ENCODE measurements at places on chromosomes 2 and 18.

DNA sequence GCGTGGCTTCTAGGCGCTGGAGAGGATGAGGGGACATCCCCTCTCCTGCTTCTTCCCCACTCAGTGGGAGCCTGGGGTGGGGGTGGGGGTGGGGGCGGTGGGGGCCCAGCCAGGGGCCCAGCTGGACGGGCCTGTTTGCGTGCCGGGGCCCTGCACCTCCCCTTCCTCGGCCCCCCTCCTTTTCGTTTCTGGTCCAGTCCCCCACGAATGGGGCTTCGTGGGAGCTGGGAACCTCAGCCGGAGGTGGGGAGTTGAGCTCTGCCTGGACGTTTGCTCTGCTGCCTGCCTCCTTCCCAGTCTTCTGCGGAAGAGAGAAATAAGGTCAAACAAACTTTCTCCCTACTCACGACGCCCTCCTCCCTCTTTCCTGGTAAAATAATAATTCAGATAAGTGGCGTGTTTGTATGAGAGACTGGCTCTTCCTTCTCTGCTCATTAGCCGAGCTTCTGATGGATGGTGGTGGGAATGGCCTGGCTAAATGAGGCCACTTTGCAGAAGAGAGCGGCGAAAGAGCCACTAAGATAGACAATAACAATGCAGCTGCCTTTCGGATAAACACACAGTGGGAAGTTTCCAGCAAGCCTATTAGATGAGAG, 782 bp downstream of the MTA3 start:
- DNase-seq = no peak

GRCh38 chr2:196592331-196592910, 47.1 kb upstream of the CCDC150 start:
- DNase-seq = peak; percentile 14

GRCh38 chr2:9226458-9227380, 20.1 kb downstream of the ASAP2 start:
- no peak for DNase-seq

DNA sequence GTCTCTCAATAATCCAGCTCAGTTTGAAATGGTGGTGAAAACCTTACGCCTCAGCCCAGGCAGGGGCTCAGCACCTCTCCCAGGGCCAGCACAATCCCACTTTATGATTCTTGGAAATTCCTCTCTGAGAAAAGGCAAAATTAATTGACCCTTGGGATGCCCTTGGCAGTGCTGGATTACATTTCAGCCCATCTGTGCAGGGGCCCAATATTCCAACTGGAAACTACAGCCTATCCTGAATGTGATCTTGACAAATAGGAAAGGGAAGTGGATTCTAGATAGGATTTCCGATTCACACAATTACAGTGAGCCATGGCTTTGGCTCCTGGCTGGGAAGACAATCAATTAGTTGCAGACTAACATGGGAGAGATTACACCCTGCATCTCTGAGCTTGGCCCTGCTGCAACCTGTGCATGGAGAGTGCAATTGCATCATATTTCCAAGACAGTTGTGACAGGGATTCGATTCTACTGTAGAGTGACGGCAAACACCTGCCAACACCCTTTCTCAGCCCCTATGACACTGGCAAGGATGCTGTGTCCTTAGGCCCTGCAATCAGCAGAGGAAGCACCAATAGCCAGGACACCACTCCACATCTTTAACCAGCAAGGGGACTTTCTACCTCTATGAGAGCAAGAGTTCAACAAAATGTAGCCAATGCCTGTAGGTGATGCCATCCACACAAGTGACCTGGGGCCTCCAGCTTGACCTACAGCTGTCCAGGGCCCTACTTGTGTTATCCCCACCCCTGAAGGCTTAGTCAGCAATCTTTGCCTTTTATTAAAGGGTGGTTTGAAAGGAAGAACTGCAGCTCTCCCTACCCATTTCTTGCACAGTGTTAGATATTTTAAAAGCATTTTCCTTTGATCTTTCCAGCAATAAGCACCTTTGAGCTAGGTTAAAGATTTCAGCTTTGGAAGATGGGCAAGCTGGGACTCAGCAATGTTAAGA, 187.2 kb upstream of the HS6ST1 start:
- DNase-seq = no peak

DNA sequence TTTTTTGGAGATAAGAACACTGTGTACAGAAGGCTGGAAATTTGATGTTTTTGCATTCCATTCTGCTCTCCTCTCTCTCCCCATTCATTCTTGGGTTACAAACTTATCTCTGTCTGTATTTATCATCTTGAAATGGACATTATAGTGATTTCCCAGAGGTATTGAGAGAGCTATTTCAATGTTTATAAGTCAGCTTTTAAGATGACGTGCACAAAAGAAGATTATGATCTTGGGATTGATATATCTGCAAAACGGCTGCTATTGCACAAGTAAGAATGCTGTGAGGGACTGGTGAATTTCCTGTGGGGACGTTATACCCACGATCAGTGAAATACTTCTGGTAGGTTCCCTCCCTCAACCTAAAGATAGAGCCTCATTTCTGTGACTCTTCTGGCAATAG, 61.0 kb upstream of the DTNA start:
- no peak for DNase-seq

DNA sequence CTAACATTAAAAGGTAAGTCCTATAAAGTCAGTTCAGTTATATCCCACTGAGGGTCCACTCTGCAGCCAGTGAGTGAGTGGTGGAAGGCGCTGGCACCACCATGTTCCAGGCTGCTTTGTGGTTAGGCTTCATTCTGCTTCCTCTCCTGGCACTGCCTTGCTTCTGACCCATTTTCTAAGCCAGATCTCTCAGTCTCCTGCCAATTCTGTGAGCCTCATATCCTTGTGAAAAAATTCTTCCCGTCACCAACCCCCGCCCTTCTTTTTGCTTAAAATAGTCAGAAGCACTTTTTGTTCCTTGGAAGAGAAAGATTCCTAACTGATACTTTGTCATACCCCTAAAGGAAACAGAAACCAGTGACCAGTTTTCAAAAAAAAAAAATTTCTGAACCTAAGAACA, 139.8 kb upstream of the NCK2 start:
- no peak for DNase-seq

GRCh38 chr2:215994911-215995310, 18.4 kb downstream of the MREG start:
- DNase-seq = no peak

DNA sequence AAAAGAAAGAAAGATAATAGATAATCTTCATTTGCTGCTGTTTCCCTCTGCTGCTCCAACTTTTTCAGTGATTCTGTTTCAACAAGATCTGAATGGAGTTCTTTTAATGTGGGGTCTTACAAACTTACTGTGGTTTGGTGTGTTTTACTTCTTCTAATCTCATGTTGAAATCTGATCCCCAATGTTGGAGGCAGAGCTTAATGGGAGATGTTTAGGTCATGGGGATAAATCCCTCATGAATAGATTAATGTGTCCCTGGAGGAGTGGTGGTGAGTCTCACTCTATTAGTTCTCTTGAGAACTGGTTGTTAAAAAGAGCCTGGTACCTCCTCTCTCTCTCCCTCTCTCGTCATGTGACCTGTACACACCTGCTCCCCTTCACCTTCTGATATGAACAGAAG, 442.4 kb downstream of the EPHA4 start:
- no peak for DNase-seq

- DNase-seq = no peak
These were observed 22.7 kb downstream of the PDE1A start for GRCh38 chr2:182404092-182404491.

GRCh38 chr2:152485954-152486736, 151.2 kb downstream of the FMNL2 start:
- no peak for DNase-seq

DNA sequence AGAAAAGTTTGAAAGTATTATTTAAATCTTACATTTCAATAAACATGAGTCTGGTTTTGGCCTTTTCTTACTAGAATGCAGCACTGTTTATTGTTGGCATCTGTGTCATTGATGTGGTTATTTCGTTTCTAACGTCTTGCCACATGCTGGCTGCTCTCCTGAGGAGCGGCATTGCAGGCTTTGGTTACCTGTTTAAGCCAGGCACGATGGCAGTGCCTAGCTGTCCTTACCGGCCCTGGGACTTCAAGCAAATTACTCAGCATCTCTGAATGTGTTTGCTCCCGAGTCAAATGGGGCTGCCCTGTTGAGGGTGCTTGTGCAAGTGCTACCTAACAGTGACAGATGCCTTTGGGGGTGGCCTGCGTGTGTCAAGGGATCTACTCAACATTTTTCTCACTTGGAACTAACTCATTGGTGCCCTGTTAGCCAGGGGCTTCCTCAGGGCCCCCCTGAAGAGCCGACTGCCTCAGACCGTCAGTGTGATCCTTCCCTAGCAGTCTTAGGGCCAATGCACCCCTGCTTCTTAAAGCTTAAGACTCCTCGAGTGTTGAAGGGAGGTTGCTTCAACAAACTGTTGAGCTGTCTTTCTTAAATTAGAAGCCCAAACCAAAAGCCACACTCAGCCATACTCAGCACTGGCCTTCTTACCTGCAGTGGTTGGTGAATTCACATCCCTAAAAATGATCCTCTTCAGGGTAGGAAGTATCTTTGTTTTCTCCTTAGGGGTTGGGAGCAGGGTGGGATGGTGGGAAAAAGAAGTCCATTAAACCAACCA, 151.5 kb downstream of the NCK2 start:
- DNase-seq = no peak

DNA sequence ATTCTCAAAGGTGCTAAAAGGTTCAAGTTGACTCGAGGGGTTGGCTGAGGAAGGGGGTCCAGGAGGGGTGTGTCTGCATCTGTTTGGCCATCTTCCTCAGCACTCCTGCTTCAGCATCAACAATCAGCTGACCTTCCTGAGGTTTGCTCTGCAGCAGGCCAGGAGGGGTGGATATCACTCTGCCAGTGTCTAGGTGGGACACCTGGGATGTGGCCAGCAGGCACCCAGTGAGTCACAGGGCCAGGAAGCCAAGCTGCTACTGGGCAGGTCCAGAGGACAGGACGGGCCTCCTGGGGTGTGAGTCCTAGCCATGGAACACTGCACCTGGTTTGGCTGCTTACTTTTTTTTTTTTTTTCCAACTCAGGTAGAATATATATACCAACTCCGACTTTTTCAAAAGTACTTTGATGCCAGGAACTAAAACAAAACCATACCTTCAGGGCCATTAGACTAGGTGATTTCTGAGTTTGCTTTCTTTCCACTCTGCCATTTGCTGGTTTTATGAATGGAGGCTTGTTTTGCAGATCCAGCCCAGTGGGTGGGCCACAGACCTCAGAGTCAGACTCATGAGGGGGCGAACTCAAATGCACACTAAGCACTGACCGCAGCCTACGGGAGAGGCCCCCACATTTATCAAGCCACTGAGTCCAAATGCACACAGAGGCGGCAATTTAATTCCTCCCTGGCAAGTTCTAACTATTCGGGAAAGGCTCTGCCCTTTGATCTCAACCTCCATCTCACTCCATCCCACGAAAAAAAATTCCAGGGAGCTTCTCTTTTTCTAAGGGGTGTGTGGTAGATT, 76.0 kb downstream of the UXS1 start:
- DNase-seq = no peak

- no peak for DNase-seq
These were observed 40.8 kb downstream of the MC2R start for GRCh38 chr18:13874558-13874957.

- no peak for DNase-seq
These were observed 44.2 kb upstream of the VPS54 start for GRCh38 chr2:64063454-64063853.

DNA sequence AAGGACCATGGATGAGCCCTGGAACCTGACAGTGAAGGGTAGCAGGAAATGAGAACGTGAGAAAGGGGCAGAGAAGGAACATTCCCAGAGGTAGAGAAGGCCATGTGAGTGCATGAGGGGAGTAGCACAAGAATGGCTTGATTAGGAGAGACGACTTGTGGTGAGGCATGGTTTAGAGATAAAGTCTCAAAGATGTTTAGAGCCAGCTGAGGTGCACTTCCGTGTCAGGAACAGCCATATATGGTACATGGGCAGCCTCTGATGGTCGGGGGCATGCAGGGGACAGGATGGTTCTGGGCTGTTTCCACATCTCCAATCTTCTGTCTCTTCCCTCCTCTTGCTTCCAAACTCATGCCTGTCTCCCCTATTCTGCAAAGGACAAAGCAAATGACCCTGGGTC, 28.8 kb upstream of the EFEMP1 start:
- DNase-seq = no peak

Measured in SW 1271 (cell line).